Temporal lobe (tissue), 4 donors: ENCODE measurements at places on chromosomes 5 and 9. TPM values are rescaled to one million over a fixed set of nuclear protein-coding genes. Genes with fewer than 3 reads are reported as not detected.

The PCDHA2 gene
- 8.4 TPM for total RNA-seq

The C6 gene
- not detected for total RNA-seq

The PRRC1 gene
- 47.2 TPM for total RNA-seq

The SLC22A4 gene
- total RNA-seq = 1.5 TPM

The PTGES gene
- total RNA-seq = 2.0 TPM

The ASPN gene
- total RNA-seq = 5.9 TPM

The GPR21 gene
- 10.3 TPM for total RNA-seq

The SEMA5A gene
- total RNA-seq = 17.9 TPM
